Uterus (tissue), 4 donors: ENCODE measurements at places on chromosomes 3 and 15. TPM values are rescaled to one million over a fixed set of nuclear protein-coding genes. Genes with fewer than 3 reads are reported as not detected.

ACP3 gene
- 1.4 TPM for total RNA-seq

DNA sequence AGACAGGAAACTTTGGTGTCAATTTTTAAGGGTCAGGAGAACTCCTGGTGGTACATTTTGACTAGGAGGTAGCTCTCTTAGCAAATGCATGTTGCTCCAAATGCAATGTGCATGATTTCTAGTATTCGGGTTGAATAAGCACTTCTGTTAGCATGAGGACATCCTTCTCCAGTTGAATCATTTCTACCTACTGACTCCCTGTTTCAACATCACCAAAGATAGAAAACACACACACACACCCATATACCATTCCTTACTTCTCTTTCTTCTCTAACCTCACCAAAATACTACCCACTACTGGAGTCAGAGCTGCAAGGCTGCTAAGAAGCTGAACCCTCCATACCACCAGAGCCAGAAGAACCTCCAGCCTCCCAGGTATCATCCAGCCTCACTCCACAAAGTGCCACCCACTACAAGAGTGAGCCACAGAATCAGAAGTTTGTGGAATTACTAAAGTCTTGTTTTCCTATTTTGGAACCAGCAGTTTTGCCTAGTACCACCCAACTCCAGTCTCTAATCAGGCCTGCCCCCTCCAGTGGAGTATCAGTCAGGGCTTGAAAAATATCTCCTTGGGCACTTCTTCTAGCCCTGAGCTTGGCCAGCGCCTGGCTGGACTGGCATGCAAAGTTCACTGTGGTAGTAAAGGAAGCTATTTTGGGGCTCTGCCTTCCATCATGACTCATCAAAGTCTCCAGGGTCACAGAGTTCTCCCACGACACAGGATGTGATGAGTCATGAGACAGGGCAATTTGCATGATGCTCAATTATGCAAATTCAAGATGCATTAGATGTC lies 110.3 kb downstream of the CYP19A1 start:
- no peak for DNase-seq

- DNase-seq: no peak
Measured at GRCh38 chr3:11825301-11825700, 21.4 kb downstream of the TAMM41 start.

GRCh38 chr15:53872410-53872809 lies 105.8 kb upstream of the UNC13C start:
- no peak for DNase-seq

TMEM212 gene
- total RNA-seq: 1.2 TPM

DNA sequence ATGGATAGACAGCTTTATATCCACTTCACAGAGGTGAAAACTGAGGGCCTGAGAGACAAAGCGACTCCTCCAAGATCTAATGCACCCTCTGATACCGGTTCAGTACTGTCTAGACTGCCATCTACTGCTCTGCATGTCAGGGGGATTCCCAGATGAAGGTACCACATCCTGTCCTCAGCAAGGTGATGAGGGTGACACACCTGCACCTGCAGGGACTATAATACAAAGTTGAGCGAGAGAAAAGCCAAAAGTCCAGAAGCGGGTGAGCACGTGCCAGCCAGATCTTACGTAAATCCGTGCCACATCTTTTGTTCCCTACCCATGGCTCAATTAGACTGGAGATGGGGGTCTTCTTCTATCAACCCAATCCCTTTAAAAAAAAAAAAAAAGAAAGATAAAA lies 32.4 kb upstream of the HES1 start:
- DNase-seq: no peak

PLA2G4E gene
- total RNA-seq: not detected

GRCh38 chr3:55012091-55012490 lies 84.2 kb upstream of the LRTM1 start:
- DNase-seq: no peak

- no peak for DNase-seq
Measured at GRCh38 chr3:172190980-172191379, 151.6 kb downstream of the FNDC3B start.

GRCh38 chr15:64224511-64224910 lies 61.7 kb upstream of the PPIB start:
- DNase-seq: peak; percentile 58

SLCO2A1 gene
- total RNA-seq: 130 TPM

GRCh38 chr15:64092864-64093626 lies 593 bp downstream of the CIAO2A start:
- peak; percentile 32 for DNase-seq

DNA sequence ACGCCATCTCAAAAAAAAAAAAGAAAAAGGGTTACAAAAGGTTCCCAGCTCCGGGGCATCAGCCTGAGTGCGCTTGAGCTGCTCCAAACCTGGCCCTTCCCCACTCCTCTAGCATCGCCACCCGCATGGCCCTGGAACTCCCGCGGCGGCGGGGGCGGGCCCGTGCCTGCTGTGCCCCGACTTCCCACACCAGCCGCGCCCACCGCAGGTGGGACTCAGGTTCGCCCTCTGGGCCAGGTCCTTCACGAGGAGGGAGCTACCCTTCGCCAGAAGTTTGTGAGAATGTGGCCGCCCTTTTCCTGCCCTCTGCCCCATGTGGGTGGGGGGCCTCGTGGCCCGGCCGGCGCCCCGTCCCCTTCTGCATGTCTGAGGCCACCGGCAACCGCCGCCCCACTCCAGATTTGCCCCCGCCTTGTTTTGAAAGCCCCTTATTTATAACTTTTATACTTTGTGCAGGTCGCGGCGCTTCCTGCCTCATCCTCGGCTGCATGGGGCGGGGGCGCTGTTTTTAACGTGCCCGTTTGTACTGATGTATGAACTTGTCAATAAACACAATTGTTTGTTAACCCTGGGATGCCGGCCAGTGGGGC lies 507 bp upstream of the JMJD7 start:
- no peak for DNase-seq

CHRD gene
- 36.6 TPM for total RNA-seq

DNA sequence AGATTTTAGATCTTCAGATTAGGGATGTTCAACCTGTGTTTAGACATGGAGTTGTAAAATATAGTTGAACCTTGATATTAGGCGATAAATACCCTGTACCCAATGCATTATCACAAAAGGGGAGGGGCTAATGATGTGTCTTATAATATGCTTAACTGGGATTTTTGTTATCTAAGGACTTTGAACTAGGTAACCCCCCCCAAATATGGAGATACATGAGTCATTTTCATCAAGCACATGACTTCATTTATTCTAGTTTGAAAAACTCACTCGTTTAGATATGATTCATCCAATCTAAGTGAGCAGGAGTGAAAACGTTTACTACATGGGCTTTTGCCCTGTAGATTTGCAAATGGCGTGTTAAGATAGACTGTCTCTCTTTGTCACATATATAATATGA lies 212.4 kb downstream of the IL5RA start:
- DNase-seq: no peak

DNA sequence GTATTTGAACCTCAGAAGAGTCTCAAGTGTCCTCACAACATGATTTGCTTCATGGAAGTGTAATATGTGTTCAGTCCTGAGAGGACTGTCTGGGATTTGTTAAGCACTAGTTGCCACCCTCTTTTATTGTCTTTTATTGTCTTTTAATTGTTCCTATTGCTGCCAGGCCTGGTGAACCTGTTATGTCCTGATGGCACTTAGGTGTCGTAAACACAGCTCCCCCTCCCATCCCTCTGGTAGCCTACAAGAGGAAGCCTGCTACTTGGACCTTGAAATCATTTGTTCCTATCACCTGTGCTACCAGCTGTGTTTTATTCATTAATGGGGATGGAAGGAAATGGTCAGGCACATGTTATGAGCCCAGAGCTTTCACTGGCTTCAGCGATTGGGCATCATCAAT lies 19.3 kb downstream of the CCNB2 start:
- DNase-seq: no peak

GRCh38 chr15:73632670-73633058 lies 525 bp downstream of the NPTN start:
- no peak for DNase-seq

LMAN1L gene
- not detected for total RNA-seq

- DNase-seq: peak; percentile 50
Measured at GRCh38 chr15:93088200-93088980, 621 bp downstream of the RGMA start.

- no peak for DNase-seq
Measured at GRCh38 chr3:62586356-62586755, 213.0 kb upstream of the FEZF2 start.

DNA sequence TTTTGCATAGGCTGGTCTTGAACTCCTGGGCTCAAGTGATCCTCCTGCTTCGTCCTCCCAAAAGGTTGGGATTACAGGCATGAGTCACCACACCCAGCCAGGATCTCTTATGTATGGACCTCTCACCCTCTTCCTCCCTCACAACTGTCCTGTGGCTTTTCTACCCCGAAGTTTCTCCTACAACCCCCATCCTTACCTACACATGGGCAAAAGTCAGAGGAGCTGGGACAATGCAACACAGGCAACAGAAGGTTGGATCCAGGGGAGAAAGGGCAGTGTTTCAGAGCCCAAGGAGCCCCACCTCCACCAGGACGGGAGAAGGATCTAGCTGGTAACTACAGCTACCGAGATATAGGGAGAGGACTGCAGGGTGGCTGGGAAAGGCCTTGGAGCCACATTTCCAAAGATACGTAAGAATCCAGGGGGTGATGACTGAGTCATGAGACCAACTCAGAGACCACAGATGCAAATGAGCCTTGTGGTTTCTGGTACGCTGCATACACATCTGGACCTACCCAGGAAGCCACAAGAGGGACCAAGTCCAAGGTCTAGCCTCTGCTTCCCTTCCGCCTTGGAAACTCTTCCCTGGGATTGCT lies 13.6 kb downstream of the IGDCC4 start:
- DNase-seq: no peak

DNA sequence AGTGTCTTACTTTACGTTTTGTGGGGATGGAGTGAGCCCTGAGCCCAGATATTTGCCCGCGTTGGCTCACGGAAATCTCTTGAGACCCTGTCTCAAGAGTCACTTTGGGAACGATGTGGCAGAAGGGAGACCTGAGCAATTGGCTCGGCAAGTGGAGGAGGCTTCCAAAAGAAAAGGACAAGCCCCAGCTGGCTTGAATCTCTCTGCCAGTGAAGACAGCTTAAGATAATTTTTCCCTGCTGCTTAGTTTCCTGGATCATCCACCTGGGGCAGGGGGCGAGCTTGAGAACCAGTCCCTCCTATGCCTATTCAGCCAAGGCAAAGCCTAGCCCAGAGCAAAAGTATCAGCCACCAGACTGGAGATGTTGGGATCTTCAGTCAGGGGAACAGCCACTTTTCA lies 708 bp downstream of the SEC22A start:
- peak; percentile 13 for DNase-seq

DNA sequence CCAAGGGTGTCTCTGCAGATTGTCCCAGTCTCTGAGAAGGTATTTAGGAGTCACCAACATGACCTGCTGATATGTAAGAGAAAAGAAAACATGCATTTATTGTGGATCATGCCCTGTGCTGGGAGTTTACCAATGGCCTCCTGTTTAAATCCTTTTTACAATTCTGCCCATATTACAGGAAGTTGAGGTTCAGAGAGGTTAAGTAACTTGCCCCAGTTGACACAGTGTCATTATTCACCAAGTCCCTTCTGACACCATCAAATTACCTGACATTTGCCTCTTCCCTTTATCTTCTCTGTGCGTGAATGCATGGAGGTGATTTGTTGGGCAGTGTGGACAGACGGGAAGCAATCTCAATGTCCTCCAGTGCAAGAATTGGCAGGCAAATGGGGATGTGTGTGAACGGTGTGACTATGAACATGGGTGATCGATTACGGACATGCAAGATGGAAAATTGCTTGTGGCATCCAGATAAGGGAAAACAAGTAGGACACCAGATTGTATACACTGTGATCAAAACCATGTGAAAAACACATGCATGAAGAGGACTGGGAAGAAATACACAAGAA lies 27.3 kb downstream of the ZNF710 start:
- no peak for DNase-seq

- peak; percentile 34 for DNase-seq
Measured at GRCh38 chr3:126212620-126213378, 32.4 kb upstream of the ALDH1L1 start.

RASGRP1 gene
- not detected for total RNA-seq

DNA sequence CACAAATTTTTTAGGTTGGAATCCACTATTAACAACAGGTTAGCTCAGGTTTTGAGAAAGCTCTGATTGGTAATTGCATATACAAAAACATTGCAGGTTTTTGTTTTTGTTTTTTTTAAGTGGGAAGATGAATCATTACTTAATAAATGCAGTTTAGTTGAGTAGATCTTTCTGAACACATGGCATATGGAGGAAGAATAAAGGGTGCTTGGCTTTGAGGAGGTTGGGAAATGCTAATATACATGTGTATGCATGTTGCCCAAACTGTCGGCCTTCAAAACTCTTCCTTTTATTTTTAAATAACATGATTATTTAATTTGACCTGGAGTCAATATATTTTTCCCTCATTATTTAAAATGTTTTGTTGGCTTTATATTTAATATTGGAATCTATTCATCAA lies 32.8 kb downstream of the ZBTB38 start:
- no peak for DNase-seq

CNOT10 gene
- 17.9 TPM for total RNA-seq

DNA sequence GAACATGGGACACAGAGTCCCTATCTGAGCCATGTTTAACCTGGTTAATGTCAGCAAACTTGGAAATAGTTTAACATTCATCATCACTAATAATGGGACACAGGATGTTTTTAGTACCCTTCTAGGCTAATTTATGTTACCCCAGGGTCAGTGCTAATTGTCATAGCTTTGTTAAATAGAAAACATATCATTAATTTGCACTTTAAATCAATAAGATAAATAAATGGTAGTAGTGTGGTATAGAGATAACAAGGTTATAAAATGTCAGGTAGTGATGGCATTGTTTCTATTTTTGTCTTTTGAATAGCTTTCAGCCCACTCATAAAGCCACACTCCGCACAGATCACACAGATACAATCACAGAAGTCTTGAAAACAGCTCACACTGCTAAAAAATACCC lies 534.9 kb downstream of the MECOM start:
- DNase-seq: no peak

- no peak for DNase-seq
Measured at GRCh38 chr3:64176461-64176996, 48.7 kb downstream of the PRICKLE2 start.

DNA sequence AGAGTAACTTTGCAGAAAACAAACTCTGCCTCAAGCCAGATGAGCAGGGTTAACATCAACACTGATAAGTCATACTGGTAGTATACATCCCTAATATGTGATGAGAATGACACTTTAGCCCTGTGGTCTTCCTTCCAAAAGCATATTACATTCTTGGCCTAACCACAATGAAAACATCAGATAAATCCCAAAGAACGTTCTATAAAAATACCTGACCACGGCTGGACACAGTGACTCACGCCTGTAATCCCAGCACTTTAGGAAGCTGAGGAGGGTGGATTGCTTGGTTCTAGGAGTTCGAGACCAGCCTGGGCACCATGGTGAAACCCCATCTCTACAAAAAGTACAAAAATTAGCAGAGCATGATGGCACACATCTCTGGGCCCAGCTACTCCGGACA lies 4.7 kb downstream of the TMCC1 start:
- no peak for DNase-seq

- no peak for DNase-seq
Measured at GRCh38 chr3:19248143-19248542, 99.8 kb downstream of the KCNH8 start.

GRCh38 chr3:73072634-73073033 lies 11.2 kb downstream of the EBLN2 start:
- no peak for DNase-seq
